ENCODE measurements at places on chromosomes 1 and 21.

DNA sequence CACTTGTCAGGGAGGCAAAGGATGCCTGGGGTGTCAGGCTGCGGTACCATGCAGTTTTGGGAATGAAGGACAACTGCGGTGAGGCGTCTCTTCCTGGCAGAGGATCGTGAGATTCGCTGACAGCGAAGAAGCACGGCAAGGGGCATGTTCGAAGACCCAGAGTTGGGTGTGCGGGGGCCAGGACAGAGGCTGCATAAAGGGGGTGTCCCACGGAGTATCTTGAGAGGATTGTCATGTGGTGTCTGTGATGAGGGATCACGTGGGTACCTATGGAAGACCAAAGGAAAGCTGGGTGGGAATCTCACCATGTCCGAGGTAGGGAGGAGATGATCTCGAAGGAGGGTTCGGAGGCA, 372 bp downstream of the SLC25A44 start:
- DNase-seq: no peak

GRCh38 chr21:17576080-17576835, 36.4 kb downstream of the BTG3 start:
- no peak for DNase-seq

- DNase-seq: no peak
These were observed 63.6 kb downstream of the DNM3 start for GRCh38 chr1:171904778-171905450.

DNA sequence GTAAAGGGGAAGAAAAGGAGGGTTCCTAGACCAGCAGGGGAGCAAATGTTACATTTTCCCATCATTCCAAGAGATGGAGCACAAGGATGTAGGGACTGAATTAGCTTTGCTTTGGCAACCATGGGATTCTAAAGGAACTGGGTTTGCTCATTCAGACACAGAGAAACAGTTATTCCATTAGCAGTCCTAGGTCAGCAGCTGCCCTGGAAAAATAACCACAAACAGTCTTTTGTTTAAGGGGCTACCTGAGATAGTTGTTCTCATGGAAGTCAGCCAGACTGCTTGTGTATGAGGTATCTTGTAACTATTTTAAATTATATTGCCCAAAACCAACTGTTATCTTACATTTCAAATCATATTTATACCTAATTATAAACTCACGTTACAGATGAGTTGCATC, 58.4 kb upstream of the VCAM1 start:
- no peak for DNase-seq

GRCh38 chr1:84299536-84300170, 1.9 kb upstream of the SAMD13 start:
- peak; percentile 22 for DNase-seq

DNA sequence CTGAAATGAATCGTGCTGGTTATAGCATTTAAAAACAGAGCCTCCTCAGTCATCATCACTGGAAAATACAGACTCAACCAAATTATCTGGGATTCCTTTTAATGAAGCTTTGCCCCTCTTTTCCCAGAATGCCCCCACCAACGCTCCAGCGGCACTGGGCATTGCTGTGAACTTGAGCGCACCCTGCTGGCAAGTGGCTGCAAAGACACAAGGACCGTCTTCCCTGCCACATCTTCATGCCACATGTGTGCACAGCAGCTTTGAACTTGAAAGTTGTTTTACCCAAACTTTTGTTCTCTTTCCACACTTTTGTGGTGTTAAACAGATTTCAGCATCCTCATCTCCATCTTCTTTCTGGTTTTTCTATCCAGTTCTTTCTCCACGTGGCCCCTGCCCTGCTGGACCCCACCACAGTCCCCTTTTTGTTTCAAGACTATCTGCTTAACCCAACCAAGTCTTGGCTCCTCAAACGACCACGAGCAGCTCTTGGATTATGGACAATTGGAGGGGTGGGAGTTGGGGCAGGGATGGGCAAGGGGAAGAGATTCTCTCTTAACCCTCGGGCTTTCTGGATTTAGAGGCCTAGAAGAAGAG, 12.8 kb upstream of the LMX1A start:
- peak; percentile 53 for DNase-seq

DNA sequence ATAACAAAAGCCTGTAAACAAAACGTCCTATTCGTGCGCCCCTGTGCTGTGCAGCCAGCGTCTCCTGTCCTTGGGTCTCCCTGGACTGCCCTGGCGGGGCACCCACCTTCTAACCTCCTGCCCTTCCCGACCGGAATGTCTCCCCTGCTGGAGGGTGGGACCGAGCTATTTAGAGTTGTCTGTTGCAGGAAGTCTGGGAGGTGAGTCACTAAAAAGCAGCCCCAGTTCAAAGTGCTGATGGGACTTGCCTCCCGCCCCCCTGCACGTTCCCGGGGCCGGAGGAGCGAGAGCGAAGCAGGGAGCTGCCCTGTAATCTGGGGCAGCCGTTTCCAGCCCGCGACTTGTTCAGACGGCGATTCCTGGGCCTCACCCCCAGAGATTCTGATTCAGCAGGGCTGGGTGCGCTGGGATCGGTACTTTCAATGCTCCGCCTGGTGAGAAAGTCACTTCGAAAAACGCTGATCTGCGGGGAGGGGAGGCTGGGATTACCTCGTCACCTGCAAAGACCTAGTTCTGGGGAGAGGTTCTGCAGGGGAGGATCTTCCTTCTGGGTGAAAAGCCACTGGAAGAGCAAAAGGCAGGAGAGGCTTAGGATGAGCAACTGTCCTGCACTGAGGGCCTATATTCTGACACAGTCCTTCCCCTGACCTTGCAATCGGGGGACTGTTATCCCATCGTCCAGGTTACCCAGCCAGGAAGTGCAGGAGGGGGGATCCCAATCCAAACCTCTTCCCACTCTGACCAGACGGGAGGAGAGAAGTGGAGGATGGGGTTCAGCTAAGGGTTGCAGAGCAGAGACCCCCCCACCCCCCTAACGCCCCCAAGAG, 1.2 kb upstream of the DHRS3 start:
- peak; percentile 87 for DNase-seq

DNA sequence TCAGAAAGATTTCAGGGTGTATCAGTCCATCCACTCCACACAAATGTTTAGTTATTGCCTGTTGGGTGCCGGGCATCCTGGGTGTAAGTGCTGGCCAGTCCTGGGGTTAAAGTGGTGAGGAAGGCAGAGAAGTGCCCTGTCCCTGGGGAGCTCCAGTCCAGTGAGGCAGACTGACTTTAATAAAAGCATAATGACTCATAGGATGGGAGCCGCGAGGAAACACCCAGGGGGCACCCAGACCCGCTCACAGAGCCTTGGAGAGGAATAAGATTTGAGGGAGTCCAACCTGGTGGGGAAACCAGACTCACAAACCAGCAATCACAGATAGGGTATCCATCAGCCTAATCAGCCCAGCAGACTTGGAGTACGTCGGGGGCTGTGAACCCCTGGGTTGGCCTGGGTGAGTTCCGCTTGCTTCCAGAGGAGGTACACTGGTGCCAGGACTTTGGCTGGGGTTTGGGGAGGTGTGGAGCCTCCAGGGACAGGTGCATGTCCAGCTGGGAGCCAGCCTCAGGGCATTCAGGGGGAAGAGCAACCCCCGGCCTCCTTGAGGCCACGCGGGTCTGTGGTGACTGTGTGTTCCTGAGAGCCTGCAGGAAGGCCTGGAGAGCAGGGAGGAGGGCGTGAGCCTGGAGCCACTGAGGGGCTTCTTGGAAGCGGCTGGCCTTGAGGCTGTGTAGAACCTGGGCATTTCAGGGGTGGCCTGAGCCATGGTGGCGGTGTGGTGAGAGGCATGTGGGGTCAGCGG, 3.7 kb downstream of the PEAR1 start:
- peak; percentile 57 for DNase-seq

GRCh38 chr21:14454016-14455009, 71.4 kb upstream of the HSPA13 start:
- no peak for DNase-seq

- DNase-seq: peak; percentile 98
These were observed 2.6 kb downstream of the COL16A1 start for GRCh38 chr1:31701091-31701736.

DNA sequence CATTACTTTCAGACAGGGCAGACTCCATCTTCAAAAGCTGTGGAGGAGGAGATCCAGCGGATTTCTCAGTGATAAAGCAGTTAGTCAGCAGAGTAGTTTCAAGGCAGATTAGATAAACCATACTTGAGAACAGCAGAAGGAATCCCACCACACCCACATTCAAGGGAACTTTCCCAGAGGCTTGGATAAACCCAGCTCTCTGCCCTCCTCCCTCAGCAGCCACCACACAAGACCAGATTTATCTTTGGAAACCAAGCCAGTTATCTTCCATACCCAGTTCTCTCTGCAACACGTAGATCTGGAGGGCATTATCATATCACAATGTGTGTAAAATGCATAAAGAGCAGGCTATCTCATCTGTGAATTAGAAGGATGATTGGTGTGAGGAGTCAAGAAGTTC, 40.2 kb downstream of the GFI1 start:
- DNase-seq: peak; percentile 16

DNA sequence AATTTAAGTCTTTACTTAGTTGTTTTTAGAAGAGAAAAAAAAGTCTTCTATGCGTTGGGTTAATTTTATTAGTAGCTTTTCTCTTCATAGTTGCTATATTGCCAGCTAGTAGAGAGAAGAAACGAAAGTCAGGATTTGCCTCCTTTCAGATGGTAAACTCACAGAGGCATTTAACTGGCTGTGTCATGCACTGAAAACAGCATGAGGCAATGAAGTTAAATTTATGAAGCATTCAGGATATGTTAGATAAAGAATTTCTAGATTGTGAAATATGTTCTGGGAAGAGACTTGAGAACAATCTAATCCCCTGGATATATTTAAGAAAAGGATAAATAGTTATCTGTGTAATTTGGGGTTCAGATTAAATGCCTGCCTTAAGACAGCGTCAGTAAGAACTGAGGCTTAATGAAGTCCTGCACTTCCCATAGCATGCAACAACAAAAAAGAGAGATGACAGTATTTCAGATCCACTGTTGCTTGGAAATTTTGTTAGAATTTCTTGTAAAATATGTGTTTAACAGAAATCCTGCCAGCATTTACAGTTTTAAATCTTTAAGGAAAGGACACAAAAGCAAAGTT, 1.7 kb downstream of the ANGPTL1 start:
- DNase-seq: peak; percentile 82

Measured in cardiac fibroblast (primary cell).